ENCODE measurements at places on chromosomes 5 and 9. TPM values are rescaled to one million over a fixed set of nuclear protein-coding genes. Genes with fewer than 3 reads are reported as not detected.

DNA sequence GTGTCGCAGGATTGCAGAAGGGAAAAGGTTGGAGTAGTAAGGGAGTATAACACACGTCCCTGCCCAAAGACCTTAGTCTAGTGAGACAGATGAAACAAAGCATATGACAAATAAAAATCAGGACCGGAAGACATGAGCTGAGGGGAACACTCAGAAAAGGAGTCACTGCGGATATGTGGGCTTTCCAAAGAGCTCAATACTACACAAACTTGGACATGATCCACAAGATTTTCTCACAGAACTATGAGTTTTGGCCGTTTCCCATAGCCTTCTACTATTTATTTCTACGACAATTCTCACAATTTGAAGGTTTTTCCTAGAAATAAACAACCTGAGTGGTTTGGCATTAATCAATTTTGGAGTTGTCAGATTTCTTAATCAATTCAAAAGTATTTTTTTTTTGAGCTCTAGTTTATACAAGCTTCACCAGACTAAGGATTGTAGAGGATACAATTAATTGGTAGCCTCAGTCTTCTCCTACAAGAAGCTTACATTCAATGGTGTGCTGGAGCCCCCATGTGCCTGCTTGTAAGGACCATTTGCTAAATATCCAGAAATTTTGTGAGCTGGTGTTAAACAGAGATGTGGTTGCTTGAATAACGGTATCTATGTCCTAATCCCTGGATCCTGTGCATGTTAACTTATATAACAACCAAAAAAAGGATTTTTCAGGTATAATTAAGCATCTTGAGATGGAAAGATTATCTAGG is 91.4 kb downstream of the ADAMTS12 start:
- DNase-seq: no peak

DNA sequence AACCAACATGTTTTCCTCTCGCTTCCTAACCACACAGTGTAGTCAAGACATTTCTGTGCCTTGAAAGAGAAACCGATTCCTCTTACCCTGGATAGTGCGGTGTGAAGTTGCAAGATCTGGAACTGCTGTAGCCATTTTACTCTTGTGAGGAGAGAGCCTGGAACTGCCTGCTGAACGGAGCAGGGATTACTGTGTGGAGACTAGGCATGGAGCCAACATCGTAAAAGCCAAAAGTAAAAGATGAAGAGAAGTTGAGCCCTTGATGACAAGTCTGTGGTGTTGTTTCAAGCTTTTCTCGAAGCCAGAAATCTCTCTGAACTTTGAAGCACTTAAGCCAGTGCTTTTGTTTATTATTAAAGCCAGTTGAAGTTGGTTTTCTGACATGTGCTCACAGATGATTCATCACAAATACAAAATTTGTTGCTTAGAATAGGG is 110.1 kb upstream of the GRIN3A start:
- DNase-seq: no peak

DNA sequence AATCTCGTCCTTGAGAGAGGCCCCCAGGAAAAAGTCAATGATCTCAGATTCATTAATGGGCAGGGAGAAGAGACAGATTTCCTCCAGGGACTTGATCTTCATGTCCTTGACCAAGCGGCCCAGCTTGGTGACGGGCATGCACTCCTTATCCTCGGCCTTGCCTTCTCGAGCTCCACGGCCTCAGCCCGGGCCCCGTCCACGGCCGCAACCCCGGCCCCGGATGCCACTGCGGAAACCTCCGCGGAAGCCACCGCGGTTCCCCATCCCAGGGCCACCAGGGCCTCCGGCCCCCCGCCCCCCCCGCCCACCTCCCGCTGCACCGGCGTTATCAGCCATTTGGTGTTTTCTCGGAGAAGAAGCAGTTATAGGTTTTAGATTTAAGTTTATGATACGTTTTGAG is 18.3 kb downstream of the INVS start:
- no peak for DNase-seq

- DNase-seq: no peak
Measured at GRCh38 chr5:107320846-107321245, 349.9 kb downstream of the EFNA5 start.

DNA sequence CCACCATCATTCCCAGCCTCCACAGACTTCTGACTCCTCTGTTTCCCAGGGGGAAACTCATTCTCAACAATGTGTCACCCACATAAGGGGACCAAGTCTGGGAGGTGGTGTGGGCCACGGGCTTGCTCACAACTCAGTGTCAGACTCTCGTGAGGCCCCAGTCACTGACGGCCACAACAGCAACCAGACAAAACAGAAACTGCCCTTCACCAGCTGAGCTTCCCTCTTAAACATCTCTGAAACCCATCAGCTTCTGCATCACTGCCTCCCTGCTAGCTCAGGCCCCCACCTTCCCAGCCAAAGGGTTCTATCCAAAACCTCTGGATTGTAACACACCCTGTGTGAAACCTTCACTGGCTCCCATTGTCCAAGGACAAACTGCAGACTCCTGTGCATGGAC is 273.4 kb downstream of the CDK5RAP2 start:
- no peak for DNase-seq

DNA sequence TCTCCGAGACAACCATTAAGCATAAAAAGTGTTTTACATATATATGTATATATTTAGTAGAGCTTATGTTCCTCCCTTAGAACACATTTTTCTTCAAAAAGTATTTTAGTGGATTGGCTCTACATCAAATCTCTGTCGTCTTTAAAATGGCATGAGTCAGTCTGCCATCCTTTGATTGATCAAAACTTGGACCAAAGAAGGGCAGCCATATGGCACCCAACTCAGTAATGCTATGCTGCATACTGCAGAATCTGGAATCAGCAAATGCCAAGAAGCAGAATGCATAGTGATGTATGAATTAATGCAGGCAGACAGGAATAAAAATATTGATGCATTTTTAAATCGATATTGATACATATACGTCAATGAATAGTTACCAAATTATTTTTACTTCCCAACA is 1074.4 kb downstream of the PTPRD start:
- no peak for DNase-seq

DNA sequence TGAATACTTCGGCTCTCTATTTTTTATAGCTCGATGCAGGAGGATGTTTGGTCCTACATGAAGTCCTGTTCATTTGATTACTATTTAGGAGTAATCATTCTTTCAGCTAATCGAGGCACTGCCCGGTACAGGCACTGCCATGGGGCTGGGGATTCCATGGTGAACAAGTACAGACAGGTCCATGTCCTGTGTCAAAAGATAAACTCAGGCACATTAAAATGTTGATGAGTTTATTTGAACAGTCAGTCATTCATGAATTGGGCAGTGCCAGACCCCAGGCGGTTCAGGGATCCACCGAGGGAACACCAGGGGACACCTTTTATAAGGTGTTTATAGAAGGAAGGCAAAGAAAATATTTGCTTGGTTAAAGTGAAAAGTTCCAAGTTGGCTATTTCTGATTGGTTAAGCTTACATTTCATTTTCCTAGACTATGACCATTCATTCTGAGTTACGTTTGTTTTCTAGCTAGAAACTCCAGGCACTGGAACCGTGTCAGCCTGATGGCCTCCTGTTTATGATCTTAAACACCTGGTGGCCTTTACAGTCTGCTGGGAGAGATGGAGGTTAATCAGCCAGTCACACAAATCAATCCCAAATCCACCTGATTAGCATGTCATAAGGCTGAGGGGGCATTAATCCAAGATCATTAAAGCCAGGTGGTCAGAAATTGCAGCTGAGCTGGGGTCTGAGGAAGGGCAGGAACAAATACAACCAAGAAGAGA is 47.0 kb upstream of the TDRD7 start:
- no peak for DNase-seq

DNA sequence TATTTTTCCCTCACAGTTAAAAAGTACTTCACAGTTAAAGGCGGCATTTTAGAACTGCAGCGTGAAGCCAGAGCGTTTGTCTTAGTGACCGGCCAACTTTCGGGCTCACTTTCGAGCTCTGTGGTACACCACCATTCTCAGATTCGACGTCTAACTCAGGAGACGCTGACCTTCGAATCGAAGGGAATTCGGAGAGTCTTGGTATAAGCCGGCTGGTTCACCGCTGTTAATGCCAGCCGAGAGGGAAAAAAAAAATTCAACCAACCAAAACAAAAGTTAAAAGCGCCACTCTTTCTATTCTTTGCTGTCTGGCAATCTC is 544 bp upstream of the SNX24 start:
- no peak for DNase-seq

- DNase-seq: no peak
Measured at GRCh38 chr5:39068099-39068498, 6.1 kb downstream of the RICTOR start.

- no peak for DNase-seq
Measured at GRCh38 chr9:128575469-128575868, 23.1 kb downstream of the SPTAN1 start.

GRCh38 chr5:68433526-68433922 is 218.0 kb downstream of the PIK3R1 start:
- DNase-seq: no peak

GRCh38 chr9:128337936-128338335 is 2.4 kb upstream of the SLC27A4 start:
- DNase-seq: no peak

- DNase-seq: no peak
Measured at GRCh38 chr9:132784286-132784830, 93.7 kb downstream of the AK8 start.

DNA sequence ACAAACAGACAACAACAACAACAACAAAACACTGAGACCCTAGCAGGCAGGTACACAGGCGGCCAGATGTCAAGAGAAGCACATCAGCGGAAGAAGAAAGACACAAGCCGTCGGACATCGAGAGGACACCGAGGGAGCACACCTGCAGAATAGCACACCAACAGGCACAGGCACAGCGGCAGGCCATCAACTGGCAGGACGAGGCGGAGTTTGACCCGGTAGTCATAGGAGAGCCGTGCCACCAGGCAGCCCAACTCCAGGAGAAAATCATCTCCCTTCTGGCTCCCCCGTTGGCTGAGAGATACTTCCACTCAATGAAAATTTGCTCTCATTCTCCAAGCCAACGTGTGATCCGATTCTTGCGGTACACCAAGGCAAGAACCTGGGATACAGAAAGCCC is 352.1 kb upstream of the IZUMO3 start:
- DNase-seq: no peak

GRCh38 chr5:125410537-125411070 is 664.2 kb upstream of the ZNF608 start:
- peak; percentile 53 for DNase-seq

GRCh38 chr5:100424787-100425186 is 110.4 kb upstream of the FAM174A start:
- no peak for DNase-seq

- DNase-seq: peak; percentile 23
Measured at GRCh38 chr9:108439947-108440346, 415.8 kb downstream of the ACTL7B start.

DNA sequence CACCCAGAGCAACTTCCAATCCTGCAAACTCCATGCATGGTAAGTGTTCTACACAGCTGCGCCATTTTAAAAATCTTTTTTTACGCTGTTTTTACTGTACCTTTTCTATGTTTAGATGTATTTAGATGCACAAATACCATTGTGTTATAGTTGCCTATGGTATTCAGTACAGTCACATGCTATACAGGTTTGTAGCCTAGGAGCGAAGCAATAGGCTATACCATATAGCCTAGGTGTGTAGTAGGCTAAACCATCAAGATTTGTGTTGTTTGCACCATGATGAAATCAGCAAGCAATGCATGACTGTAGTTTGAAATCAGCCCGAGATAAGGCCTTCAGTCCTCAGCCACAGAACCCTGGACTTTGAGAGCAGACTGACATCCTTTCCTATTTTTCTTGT is 101.2 kb downstream of the LIX1 start:
- no peak for DNase-seq

GRCh38 chr5:94645053-94645452 is 26.6 kb downstream of the SLF1 start:
- no peak for DNase-seq

DNA sequence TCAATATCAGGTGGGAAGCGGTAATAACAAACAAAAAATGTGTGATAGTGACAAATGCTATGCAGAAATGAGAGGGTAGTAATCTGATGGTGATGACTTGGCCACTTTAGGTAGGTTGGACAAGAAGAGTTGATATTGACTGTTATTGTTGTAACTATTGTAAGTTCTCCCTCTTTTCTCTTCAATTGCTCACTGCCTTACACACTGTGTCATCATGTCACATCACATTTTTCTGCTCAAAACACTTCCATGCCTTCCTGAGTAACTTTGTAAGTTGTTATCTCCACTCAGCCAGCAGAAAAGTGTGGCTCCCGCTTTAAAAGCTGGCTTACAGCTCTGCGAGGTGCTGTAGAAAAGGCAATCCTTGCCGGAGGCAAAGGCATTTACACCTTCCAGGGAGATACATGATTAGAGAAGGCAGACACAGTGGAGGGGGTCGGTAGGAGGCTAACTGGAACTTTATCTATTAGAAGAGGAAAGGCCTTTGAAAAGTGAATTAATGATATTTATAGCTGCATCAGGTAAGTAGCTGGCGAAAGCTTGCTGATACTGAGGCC is 85.2 kb upstream of the CLINT1 start:
- no peak for DNase-seq

DNA sequence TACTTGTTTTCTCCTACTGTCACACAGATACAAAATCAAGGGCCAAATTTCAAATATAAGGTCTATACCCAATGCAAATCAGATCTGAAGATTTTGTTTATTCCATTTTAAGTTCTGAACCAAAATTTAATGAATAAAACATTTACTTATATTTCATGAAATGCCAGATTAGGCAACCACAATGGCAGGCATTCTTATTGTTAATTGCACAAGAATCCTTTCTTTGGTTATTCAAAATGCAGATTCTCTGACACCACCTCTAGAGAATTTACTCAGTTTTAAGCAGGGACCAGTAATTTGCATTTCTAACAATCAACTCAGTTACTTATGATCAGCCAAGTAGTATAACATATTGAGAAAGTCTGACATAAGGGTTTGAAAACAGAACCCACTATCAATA is 972.4 kb upstream of the ACO1 start:
- DNase-seq: no peak

GRCh38 chr9:121609822-121610637 is 41.4 kb upstream of the DAB2IP start:
- DNase-seq: peak; percentile 92

DNA sequence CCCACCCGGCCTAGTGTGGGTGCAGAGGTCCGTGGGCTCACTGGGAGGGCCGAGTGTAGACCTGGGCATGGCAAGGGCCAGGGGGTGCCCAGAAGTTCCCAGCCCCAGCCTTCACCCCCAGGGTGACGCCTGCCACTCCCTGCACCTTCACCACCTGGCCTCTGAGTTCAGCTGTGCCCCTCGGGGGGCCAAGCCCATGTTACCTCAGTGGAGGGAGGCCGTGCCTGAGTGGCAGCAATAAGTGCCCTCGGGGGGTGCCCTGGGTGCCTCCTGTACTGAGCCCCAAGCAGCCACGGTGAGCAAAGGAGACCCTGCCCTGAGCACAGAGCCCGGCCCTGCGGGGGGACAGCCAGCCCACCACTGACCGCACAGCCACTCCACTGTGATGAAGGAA is 10.3 kb upstream of the FCN2 start:
- DNase-seq: no peak

The PCDHA9 gene
- 0.51 TPM for total RNA-seq

The PCDHGB3 gene
- total RNA-seq: 0.68 TPM

The FGFR4 gene
- total RNA-seq: 0.57 TPM

The OCLN gene
- total RNA-seq: 39.0 TPM

The LCN6 gene
- total RNA-seq: not detected

The RAD1 gene
- total RNA-seq: 33.4 TPM

The PCDHGB4 gene
- total RNA-seq: 0.06 TPM

The PCDHB2 gene
- 22.4 TPM for total RNA-seq

The CKMT2 gene
- total RNA-seq: not detected

The PCA3 gene
- not detected for total RNA-seq

The TRAF1 gene
- total RNA-seq: 11.6 TPM

All from Daoy (cell line).